Amniotic stem cell (primary cell): ENCODE measurements at places on chromosomes 1 and 21.

DNA sequence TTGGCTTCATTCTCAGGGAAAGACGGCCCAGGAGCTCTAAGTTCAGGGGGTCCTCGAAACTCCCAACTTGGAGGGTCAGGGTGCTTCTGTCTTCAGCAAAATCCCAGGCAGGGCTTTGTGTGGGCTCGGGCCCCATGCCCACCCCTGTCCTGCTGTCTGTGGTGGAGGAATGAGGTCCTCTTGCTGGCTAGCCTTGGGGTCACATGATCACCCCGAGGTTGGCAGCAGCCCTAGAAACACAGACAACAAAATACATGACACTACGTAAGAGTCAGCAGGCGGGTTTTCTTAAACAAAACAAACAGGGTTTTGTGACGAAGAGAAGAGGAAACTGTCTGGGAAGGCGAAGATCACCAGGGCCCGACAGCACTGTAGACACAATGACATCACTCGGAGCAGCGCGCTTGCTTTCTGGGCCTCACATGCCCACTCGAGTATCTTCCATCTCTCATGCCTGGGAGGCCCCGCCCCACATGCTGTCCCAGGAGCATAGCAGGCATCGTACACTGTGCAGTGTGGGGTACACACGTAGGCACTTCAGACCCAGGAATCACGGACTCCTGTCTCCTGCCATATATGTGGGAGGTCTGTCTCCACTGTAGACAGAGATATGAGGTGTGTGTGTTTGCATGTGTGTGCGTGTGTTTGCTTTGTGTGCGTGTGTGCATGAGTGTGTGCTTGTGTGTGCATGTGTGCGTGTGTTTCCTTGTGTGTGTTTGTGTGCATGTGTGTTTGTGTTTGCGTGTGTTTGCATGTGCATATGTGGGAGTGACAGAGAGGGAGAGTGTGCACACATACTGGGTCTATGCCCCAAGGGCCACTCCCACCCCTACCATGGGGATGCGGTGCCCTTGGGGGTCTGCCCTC lies 94.7 kb downstream of the SIK1 start:
- no peak for DNase-seq

DNA sequence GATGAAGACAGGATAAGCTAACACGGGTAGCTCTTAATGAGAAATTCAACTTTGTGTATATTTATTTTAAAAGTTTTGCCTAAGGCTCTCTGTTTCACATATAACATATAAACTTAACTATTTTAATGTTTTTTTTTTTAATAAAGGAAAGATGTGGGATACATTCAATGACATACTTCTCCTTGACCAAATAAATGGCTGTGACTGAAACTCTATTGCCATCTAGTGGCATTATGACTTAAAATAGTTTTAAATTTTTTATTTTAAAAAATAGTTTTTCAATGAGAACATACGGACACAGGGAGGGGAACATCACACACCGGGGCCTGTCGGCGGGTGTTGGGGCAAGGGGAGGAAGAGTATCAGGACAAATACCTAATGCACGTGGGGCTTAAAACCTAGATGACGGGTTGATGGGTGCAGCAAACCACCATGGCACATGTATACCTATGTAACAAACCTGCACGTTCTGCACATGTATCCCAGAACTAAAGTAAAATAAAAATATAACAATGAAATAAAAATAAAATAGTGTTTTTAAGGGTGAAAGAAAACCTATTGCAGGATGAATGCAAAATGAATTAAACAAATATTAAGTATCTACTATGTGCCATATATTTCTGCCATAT lies 83.4 kb downstream of the LYST start:
- peak; percentile 33 for DNase-seq

- peak; percentile 53 for DNase-seq
These were observed 17.7 kb upstream of the KLHDC8A start for GRCh38 chr1:205374210-205375078.

- DNase-seq: no peak
These were observed 14.0 kb downstream of the CERS2 start for GRCh38 chr1:150960646-150961045.

DNA sequence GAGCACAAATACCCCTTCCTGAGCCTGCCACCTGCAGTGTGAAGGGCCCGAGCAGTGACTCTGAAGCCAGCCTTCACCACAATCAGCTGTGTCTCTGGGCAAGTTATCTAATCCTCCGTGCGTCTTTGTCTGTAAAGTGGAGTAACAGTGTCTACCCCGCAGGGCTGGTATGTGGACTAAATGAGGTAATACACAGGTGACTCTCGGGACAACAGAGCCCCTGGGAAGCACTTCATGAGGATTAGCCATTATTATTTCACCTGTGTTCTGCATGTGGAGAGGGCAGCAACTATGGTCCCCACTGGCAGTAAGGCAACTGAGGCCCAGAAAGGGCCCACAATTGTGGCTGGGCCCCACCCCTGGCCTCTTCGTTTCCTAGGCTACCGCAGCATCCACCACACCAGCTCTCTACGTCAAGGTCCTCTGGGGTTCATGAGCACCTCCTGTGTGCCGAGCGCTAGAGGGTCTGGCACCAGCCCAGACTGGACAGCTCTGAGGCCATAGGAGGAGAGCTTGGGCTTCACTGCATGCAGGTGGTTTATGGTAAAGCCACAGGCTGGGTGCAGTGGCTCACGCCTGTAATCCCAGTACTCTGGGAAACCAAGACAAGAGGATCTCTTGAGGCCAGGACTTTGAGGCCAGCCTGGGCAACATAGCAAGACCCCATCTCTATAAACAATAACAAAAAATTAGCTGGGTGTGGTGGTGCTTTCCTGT lies 41.3 kb upstream of the LRP8 start:
- no peak for DNase-seq

GRCh38 chr1:79353224-79353623 lies 346.7 kb upstream of the ADGRL4 start:
- no peak for DNase-seq

DNA sequence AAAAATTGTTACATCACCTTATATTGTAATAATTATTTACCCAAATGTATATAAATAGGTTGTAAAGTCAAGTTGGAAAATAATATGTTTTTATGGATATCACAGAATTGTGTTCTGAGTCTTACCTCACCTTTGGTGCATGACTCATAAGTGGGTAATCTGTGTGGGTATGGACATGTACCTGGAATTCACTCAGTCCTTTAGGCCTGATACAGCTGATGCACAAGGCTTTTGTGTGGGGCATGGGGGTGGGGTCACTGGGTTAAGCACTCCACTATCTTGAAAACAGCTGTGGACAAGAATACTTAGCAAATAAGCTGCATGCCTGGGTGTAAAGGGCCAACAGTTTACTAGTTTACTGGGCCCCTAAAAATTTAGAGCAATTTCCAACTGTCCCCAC lies 34.4 kb downstream of the INKA2 start:
- DNase-seq: no peak

DNA sequence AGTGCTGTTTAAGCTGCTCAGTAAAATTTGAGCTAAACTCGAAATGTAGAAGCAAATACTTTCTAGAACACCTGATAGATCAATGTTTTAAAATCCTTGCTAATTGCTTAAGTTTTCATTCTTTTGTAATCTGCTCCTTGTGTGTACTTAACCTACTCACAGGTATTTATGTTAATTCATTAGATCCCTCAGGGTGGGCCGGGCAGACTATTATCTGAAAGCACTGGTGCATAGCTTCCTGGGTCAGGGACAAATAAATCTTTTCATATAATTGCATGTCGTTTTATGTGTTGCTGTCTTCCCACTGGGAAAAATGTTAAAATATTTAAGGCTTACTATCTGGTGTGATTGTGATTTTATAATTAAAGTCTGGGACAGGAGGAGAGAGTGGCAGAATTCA lies 440.5 kb downstream of the SMYD3 start:
- DNase-seq: no peak

GRCh38 chr1:147516157-147516917 lies 25.0 kb upstream of the BCL9 start:
- DNase-seq: no peak

GRCh38 chr21:42840411-42841155 lies 38.8 kb downstream of the WDR4 start:
- no peak for DNase-seq

- no peak for DNase-seq
These were observed 22.4 kb upstream of the ZFYVE9 start for GRCh38 chr1:52119301-52120079.

GRCh38 chr1:31793586-31794285 lies 22.1 kb downstream of the SPOCD1 start:
- no peak for DNase-seq

DNA sequence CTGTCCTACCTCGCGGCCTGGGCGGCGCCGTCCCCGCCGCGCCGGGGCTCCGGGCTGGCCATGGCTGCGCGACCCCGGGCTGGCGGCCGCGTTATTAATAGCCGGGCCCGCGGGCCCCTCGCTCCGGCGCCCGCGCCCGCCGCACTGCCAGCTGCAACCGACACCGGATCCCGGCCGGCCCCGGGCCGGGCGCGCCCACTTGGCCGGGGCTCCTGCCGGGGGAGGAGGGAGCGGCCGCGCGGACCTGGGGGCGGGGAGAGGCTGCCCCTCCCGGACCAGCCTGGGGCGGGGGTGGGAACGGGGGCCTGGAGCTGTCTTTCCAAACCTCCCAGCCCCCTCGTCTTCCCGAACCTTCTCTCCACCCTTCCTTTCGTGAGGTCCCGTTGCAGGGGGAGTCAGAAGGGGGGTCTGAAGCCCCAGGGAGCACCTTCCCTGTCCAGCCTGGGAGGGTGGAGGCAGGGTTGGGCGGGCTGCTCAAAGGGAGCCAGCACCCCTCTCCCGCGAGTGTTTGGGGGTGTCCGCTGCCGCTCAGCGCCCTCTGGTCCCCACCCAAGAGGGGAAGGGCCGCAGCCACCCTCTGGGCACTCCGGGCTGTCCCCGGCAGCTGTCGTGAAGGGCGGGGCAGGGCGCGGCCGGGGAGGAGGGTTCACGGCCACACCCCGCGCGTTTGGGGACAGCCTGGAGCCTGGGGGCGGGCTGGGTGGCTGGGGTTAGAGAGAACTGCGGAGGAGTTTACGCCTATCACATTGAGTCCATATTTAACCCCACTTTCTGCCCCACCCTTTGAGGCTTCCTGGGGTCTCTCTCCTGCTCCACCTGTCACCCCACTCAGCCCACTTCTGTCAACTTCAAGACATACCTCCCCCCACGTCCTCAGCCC lies at the start of gene SYNC:
Gene SYNC, minus strand, starts transcription at position 172 of the 880 bp plus-strand sequence. Its CDS starts 110 bp downstream, at position 62.
- DNase-seq: peak; percentile 55

DNA sequence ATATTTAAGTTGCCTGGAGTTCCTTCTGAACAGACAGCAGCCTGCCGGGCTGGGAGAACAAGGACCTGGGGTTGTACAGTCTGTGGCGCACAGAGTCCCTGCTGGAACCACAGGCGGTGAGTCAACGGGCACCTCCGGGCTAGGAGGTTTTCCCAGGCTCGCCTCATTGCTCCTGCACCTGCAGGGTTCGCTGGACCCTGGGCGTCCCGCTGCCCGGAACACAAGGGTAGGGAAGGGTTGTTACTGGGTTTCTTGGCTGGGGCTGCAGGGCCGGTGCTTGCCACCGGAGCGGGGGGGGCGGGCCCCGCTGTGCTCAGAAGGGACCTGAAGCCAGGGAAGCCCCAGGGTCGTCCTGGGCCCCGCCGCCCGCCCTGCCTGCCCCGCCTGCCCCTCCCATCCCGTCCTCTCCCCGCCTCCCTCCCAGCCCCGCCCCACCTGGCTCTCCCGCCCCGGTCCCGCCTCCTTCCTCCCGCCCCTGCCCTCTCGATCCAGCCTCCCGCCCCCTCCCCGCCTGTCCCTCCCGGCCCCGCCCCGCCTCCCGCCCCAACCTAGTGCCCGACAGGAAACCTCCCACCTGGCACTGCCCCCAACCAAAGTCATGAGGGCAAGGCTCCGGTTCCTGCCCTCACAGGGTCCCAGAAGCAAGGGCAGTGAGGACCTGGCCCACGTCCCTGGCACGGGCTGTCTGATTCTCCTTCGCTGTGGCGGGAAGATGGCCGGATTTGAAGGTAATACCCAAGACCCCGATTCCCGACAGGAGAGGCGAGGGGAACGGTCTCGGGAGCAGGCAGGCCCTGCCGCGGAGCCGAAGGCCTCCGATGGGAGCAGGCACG lies 6.8 kb downstream of the JMJD4 start:
- DNase-seq: peak; percentile 3

DNA sequence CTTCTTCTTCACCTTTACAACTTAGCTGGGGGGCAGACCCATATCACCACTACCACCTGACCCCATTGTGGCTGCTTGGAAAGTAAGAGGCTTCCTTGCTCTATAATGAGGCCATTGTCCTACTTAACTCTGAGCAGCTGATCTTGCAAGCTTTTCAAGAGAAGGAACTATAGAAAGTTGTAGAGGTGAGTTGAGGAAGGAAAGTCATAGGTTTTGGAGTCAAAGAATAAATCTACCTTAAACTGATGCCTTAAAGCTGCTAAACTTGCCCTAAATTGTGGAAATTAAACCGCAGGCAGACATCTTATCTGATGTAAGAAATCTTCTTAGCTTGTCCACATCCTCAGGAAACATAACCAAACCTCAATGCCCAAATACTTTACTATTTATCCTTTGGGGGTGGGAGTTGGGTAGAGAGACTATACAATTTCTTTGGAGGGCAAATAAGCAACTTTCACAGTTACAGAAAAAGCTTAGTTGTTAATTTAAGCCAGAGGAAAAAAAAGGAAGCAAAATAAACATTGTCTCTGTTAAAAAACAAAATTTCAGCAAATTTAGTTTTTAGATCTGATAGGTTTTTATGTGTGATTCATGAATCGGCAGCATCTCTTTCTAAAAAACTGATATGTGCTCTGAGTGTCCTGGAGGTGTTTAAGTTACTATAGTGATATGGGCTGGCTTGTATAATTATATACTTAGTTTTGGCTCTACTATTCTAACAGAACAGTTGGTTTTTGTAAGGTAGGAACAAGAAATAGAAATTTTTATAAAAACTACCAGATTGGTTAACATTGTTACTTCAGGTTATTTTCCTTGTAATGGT lies 4.7 kb downstream of the IL23R start:
- DNase-seq: no peak

DNA sequence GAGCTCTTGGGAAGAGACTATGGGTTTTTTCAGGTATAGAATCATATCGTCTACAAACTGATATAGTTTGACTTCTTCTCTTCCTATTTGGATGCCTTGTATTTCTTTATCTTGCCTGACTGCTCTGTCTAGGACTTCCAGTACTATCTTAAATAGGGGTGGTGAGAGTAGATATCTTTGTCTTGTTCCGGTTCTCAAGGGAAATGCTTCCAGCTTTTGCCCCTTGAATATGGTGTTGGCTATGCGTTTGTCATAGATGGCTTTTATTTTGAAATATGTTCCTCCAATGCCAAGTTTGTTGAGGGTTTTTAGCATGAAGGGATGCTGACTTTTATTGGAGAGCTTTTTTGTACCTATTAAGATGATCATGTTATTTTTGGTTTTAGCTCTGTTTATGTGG lies 170.3 kb downstream of the PTGER3 start:
- DNase-seq: no peak
